Activated CD4-positive, alpha-beta T cell treated with anti-CD3 and anti-CD28 coated beads for 24 hours (primary cell): ENCODE measurements at places on chromosomes 2 and 18.

DNA sequence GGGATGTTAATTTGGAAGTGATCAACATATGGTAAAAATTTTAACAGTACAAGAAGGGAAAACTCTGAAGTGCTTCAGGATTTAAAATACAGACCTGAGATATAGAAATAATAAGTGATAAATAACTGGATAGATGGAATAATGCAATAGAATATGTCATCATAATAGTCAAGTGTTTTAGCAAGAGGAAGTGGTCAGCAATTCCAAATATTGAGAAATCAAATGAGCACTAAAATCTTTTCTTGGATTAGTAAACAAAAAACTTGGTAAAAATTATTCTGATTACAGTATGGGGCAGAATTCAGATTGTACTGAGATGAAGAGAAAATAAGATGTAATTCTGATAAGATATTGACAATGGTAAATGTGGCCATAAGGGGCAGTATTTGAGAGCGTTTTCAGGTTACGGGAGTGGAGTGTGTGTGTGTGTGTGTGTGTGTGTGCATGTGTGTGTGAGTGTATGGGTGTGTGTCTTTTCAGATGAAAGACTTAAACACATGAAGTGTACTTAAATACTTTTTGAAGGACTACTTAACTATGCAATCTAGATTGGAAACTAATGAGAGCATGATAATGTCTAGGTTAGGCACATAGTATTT, 217.9 kb upstream of the ITGA4 start:
- DNase-seq: no peak

DNA sequence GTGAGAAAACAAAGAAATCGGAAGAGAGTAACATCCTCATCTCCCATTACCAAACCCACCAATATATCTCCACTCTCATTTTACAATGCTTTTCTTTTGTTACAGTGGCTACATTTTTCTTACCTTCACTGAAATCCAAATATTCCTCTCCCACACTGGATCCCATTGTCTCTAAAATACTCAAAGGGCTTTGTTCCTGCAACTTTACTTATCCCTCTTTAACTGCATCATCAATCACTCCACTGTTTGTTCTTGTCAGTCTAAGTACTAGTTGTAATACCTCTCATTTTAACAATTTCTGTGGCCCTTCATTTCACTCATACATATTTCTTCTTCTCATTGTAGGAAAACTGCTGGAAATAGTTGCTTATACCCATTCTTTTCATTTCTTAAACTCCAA, 464.2 kb upstream of the PIK3C3 start:
- no peak for DNase-seq

DNA sequence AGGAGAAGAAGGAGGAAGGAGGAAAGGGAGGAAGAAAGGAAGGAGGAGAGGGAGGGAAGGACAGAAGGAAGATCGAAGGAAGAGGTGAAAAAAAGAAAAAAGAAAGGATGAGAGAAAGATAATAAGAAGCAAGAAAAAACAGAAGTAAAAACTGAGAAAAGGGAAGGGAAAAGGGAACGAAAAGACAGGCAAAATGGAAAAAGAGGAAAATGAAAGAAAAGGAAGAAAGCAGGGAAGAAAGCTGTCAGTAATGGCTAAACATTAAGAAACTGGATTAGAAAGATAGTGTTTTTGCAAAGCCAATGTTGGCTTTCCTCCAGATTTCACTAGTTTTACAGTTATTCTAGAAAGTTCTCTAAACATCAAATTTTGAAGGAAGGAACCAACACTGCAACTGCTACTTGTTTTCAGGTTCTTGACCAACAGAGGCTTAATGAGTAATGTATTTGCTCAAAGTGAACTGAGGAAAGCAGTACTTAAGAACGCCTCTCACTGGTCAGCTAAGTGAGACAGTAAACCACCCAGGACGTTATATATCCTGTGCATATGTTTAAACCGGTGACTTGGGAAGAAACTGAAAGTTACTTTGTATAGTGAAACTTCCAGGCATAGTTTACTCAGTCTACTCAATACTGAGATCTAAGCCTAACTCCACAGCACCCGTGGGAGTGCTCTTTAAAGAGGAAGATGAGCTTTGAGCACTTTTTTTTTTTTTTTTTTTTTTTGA, 286.2 kb upstream of the TRIB2 start:
- peak; percentile 6 for DNase-seq

GRCh38 chr2:185608799-185609198, 129.8 kb upstream of the FSIP2 start:
- DNase-seq: no peak

DNA sequence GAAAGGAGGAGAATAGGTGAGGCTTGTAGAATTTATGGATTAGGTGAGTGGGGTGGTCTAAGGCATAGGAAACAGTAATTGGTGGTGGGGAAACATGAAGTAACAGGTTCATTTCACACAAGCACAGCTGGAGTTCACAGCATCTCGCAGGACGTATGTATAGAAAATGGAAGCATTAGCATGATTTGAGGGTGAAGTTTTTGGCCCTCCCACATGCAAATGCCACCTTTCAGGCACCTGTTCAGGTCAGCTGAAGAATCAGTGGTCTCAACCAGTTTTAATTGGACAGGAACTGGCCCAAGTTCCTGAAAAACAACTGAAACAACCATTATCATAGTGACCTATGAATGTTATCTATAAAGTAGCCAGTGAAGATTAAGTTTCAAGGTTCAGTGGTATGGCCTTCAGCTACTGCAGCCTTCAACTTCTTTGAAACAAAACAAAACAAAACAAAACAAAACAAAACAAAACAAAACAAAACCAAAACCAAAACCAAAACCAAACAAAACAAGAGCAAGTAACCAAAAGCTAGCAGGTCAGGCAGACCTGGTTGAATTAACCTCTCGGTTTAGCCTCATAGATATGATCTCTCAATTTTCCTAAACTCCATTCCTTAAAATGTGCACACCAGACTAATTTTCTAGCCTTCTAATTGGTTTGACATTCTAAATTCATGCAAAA, 102.1 kb upstream of the SPHKAP start:
- DNase-seq: no peak

DNA sequence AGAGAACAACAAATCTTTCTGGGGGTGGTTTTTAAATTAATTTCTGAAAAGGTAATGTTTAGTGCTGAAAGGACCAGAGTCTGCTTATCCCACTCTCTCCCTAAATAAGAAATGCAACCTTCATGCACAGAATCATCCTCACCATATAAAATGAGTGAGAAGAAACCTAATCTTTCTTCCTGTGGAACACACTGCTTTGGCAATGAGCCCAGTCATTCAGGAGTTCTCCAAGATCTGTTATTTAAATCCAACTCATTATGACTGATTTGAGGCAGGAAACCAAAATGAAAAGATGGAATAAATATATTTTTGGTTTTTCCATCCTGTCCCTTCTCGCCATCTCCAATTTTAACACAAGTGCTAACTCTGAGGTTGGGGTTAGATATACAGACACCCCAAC, 228.3 kb downstream of the SRBD1 start:
- no peak for DNase-seq

DNA sequence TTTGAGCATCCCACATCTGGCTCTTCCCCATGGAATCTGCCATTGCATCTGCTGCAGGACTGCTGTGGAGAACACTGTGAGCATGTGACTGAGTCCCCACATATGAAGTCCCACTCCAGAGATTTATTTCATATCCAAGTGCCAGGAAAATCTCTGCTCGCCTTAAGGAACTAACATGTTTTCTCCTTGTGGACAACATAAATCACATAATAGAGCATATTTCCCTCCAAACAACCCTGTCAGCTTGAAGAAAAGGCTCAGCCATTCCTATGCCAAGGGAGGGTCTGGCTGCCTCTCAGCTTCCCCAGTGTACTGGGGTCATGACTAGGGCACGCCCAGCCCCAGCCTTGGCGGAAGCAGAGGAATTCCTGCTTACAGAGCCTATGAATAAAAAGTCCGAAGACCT, 193.7 kb downstream of the DNER start:
- DNase-seq: no peak

DNA sequence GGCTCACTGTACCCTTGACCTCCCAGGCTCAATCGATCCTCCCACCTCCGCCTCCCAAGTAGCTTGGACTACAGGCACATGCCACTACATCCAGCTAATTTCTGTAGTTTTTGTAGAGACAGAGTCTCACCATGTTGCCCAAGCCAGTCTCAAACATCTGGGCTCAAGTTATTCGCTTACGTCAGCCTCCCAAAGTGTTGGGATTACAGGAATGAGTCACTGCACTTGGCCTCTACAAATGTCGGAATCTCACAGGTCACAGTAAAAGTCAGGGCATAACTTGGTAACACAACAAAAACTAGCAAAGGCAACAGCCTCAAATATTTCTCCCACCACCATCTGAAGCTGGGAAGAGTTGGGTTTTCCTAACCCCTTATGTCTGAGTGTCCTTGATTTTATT, 25.3 kb downstream of the SCG2 start:
- DNase-seq: no peak

DNA sequence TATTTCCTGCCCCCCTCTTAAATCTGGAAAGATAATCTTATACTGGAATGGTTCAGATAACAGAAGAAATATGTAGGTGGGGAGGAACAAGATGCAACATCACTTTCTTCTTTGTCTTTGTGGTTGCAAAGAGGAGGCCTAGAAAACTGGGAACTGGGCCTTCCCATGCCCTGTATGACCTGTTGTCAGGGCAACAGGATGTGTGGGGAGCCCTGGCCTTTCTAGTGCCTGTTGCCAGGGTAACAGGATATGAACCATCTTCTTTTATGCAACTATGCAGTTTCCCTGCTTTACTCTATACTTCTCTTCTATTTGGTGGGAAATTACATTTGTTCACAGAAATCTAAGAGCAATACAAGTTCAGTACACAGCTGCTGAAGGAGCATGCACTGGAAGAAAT, 79.8 kb upstream of the PDE1A start:
- DNase-seq: no peak

DNA sequence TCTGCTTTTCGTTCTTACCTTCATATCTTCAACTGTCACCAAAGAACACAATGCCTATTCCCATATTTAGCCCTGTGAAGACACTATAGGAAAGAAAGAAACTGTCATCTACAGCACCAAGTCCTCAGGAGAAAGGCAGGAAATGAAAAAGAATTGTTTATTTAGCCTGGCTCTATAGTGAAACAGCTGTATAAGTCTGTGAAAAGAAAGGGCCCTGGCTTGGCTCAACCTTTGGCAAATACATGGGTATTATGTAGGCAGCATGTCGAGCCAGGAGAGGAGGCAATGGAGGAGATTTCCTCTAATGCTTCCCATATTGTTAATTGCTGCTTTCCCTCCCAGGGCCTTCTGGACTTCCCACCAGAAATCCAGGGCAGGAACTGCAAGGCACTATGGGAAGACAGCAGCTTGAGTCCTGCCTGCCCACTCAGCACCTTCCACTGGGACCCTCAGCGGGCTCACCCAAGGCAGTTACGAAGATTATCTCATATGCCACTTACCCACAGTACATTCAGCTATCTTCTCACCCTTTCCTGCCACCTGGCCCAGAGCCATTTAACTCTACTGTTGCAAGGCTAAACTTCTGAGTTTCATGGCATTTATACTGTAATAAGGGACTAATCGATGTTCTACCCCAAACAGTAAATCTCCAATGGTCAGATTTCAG, 30.1 kb downstream of the SLC8A1 start:
- no peak for DNase-seq

DNA sequence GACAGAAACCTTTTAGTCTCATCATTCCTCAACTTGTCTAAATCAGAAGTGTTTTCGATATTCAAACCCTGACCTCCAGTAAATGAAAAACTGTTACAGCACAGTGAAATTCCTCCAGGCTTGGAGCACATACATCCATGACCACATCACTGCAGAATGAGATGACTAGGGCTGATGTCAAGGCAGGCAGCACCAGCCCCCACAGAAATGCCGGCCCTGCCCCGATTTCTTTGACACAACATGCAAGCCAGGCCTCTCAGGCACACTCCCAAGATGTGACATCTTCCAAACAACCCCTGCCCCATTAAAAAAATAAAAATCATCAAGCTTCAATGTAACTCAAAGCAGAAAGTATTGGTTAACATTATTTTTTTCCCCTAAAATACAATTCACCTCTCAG, 103.3 kb downstream of the CTAGE1 start:
- DNase-seq: no peak

DNA sequence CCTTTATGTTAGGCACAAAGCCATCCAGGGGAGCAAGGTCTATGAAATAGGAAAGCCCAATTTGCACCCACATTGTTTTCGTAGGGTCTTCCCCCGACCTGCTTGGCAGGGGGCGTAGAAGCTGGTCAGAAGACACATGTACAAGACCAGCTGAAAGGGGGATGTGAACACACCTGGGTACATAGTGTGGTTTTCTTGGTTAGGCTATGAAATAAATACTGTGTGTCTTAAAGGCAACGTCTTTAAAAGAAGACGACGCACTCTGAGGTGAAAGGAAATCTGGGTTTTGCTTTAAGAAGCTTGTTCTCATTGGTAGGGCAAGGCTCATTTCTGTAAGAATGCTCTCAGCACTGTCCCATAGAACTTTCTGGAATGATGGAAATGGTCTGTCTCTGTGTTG, 60.0 kb upstream of the KLF7 start:
- DNase-seq: no peak
